LHCN-M2 (cell line): ENCODE measurements at places on chromosomes 3 and 15. TPM values are rescaled to one million over a fixed set of nuclear protein-coding genes. Genes with fewer than 3 reads are reported as not detected.

The DUOXA2 gene
- not detected in 2 replicates for total RNA-seq

GRCh38 chr15:69131362-69132220, 28.8 kb upstream of the GLCE start:
- DNase-seq: no peak

DNA sequence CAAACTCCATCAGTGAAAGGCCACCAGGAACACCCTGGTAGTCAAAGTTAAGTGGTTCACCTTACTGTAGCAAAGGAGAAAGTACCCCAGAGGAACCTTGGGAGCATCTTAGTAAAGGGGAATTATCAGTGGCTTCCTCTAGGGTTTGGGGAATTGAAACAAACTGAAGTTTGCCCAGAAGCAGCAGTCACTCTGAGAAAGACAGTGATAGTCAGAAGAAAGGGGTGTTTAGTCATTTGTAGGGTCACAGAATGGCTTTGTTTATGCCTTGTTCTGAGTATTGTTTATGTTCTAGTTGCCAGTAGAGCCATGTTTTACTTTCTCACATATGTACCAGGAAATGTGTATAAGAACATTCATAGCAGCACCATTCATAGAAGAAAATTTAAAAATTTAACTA, 93.8 kb downstream of the FHIT start:
- no peak for DNase-seq

GRCh38 chr3:105413343-105413887, 46.7 kb downstream of the ALCAM start:
- no peak for DNase-seq
